ENCODE measurements at places on chromosomes 7 and 10. TPM values are rescaled to one million over a fixed set of nuclear protein-coding genes. Genes with fewer than 3 reads are reported as not detected.

The XRCC2 gene
- polyA plus RNA-seq, result 0.75 TPM

The DOCK4 gene
- 8.9 TPM for polyA plus RNA-seq

The HIPK2 gene
- polyA plus RNA-seq, result 14.0 TPM

The ASZ1 gene
- not detected for polyA plus RNA-seq

The CNNM1 gene
- polyA plus RNA-seq, result 10.4 TPM

The GHRHR gene
- polyA plus RNA-seq, result not detected

The ABCA13 gene
- polyA plus RNA-seq, result not detected

The NACAD gene
- polyA plus RNA-seq, result 4.8 TPM

The ANLN gene
- polyA plus RNA-seq, result 2.1 TPM

The KIN gene
- 24.3 TPM for polyA plus RNA-seq

The CPN1 gene
- polyA plus RNA-seq, result not detected

The RPS24 gene
- polyA plus RNA-seq, result 907 TPM

The C10orf53 gene
- 5.7 TPM for polyA plus RNA-seq

The TFPI2 gene
- polyA plus RNA-seq, result not detected
